ENCODE measurements at places on chromosomes 3 and 15. TPM values are rescaled to one million over a fixed set of nuclear protein-coding genes. Genes with fewer than 3 reads are reported as not detected.

Gene GPR156
- 0.55 TPM for total RNA-seq

Gene BNC1
- total RNA-seq: 11.3 TPM

Gene EIF2A
- 201 TPM for total RNA-seq

Gene PAQR5
- 1.5 TPM for total RNA-seq

Gene BFSP2
- not detected for total RNA-seq

Gene CCDC33
- total RNA-seq: 0.12 TPM

Gene GASK1A
- 2.2 TPM for total RNA-seq

Gene MORC1
- not detected for total RNA-seq

Gene TJP1
- total RNA-seq: 69.4 TPM

Gene C3orf49
- not detected for total RNA-seq

Gene RHOA
- total RNA-seq: 637 TPM

Gene LOXL1
- 64.3 TPM for total RNA-seq

Gene FGF7
- total RNA-seq: 264 TPM

Gene TLE3
- total RNA-seq: 26.6 TPM

Gene KNG1
- total RNA-seq: not detected

Gene KCNMB3
- 1.5 TPM for total RNA-seq

Gene SLC9C1
- 0.12 TPM for total RNA-seq

Gene GOLGA6L7
- total RNA-seq: not detected

Gene POPDC2
- total RNA-seq: 6.3 TPM

Gene SEMA5B
- total RNA-seq: not detected

Gene SRGAP3
- total RNA-seq: 3.1 TPM

Gene ROPN1
- total RNA-seq: not detected

Gene CCDC54
- not detected for total RNA-seq

Gene EPHB1
- total RNA-seq: 0.12 TPM

Gene B3GALNT1
- total RNA-seq: 24.2 TPM

Gene ADCY5
- total RNA-seq: 0.22 TPM

Gene ABTB1
- 11.7 TPM for total RNA-seq

Gene CNTN4
- total RNA-seq: 1.00 TPM

Gene FOXB1
- not detected for total RNA-seq

Gene LTF
- total RNA-seq: not detected

Gene CYFIP1
- total RNA-seq: 111 TPM

Gene SERPINI1
- total RNA-seq: 1.4 TPM

Gene BMF
- total RNA-seq: 3.1 TPM

Gene SPINK8
- not detected for total RNA-seq

Gene ADGRG7
- total RNA-seq: 1.1 TPM

Gene TTC21A
- total RNA-seq: 3.6 TPM

Gene SOX2
- not detected for total RNA-seq

Gene NOX5
- total RNA-seq: 0.25 TPM

Gene CHDH
- total RNA-seq: 0.44 TPM

Gene SYNM
- total RNA-seq: 6.9 TPM

Gene GOLGA6L24
- not detected for total RNA-seq

Gene UBAP1L
- total RNA-seq: 1.3 TPM

Gene TIMP4
- total RNA-seq: 5.1 TPM

Gene RASL12
- total RNA-seq: 4.1 TPM

Gene EFL1
- total RNA-seq: 60.8 TPM

Gene LYZL4
- total RNA-seq: not detected

Gene SNX22
- 0.87 TPM for total RNA-seq

Gene ANKUB1
- total RNA-seq: not detected

Gene BCL2A1
- 4.9 TPM for total RNA-seq

Gene SMCO1
- not detected for total RNA-seq

Gene ZNF80
- total RNA-seq: not detected

Gene NKIRAS1
- 14.2 TPM for total RNA-seq

Gene AMT
- total RNA-seq: 0.66 TPM

Data from uterine smooth muscle cell (primary cell).